ENCODE measurements at places on chromosomes 11 and 22.
A peak's percentile ranks its signal among the peaks of the same experiment; 100 is the strongest.

GRCh38 chr11:62394825-62395538 lies 23.9 kb upstream of the SCGB1A1 start:
- peak; percentile 28 for DNase-seq

DNA sequence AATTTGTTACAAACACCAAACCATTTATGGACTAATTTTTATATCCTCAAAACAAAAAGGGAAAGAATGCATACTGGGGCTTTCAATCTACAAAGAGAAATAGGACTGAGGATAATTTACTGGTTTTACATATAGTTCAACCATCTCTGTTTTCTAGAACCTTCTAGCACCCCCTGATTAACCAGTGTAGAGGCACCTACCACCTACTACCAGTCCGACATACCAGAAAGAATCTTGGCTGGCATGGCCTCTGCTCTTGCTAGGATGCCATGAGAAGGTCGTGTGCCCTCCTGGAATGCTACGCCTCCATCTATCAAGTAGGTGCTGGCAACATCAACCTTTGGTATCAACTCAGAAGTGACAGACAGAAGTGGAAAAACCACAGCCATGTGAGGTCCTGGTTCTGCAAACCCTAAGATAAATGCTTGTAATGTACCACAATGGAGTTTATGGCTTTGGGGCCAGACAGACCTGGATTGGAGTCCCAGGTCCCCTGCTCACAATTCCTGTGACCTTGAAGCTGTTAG lies 28.2 kb downstream of the MYH9 start:
- no peak for DNase-seq

DNA sequence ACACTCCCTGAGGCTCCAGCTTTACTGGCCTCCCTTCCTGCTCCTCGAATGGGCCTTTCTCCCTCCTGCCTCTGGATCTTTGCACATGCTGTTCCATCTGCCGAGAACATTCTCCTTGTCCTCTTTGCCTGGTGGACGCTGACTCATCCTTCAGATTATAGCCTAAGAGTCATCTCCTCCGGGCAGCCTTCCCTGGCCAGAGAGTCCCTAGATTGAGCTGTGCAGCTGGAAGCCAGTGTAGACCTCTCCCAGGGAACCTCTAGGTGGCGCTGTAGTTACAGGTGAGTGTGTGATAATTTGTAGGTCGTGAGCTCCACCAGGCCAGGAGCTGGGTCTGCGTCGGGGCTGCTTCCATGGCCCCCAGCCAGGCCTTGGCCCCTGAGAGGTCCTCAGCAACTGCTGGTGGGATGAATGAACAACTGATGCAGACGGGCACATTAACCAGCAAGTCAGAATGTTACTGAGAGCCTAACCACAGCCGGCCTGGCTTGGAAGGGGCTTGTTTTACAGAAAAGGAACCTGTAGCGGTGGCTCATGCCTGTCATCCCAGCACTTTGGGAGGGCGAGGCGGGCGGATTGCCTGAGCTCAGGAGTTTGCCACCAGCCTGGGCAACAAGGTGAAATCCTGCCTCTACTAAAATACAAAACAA lies 8.7 kb downstream of the PNPLA5 start:
- no peak for DNase-seq

- DNase-seq: no peak
Measured at GRCh38 chr11:18367431-18367830, 26.9 kb upstream of the LDHA start.

DNA sequence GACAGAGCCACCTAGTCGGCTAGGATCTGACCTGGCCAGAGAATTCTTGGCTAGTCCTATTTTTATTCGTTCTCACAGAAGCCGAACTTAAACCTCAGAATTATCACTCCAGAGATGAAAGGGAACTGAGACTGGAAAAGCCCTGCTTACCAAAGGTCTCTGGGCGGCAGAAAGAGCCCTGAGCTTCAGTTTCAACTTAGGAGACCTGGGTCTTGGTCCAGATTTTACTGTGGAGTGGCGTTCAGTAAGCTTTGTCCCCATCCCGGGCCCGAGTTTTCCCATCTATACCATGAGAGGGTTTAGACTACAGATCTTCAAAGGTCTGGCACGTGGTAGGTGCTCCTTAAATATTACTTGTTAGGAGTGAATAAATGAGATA lies 516 bp downstream of the NEU3 start:
- DNase-seq: no peak

DNA sequence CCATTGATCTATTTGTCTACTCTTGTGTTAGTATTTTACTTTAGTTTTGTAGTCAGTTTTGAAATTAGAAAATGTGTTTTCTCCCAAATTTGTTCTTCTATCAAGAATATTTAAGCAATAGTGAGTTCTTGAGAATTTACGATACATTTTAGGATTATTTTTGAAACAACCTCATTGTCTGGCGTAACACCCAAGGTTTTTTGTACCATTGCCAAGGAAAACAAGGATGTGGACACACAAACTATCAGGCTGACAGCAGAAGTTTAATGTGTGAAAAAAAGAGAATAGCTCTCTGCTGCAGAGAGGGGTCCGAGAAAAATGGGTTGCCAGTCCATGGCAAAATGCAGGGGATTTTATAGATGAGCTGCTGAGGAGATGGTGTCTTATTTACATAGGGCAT lies 865.1 kb upstream of the CNTN5 start:
- DNase-seq: no peak

DNA sequence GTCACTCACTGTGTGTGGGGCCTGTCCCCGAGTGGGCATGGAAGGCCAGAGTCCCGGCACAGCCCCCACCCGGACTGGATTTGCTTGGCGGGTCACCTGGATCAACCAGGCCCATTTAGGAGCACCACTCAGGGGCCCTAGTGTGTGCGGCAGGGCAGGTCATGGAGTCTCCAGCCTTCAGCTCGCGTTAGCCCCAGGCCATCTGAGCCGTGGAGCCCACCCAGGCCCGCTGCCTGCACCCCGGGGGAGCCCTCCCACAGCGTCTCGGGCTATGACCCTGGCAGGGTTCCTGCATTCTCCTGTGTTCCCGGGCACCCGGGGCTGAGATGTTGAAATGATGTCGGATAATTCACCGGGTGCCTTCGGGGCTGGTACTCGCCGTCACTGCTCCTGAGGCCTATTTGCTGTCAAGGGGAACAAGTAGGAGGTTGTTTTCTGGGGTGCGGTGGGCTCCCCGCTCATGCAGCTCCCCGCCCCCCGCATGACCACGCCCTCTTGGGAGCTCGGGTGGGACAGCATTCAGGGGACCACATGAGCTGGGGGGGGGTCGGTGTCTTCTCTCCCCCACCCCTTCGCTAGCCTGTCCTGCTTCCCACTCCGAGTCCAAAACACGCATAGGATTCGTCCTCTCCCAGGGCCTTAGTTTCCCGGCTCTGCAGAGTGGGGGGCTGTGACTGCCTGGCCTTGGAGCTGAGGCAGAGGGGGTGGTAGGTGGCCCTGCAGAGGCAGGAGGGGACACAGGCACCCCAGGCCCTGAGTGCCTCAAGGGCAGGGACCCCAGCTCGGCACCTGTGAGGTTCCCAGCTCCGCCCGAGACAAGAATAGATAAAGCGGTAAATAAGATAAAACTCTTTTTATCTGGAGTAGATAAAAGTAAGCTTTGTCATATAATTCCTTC lies 77.2 kb downstream of the KCNQ1 start:
- DNase-seq: no peak

GRCh38 chr11:122843281-122844141 lies 5.2 kb downstream of the CRTAM start:
- no peak for DNase-seq

GRCh38 chr22:47032091-47032943 lies 269.9 kb downstream of the TBC1D22A start:
- DNase-seq: no peak

- no peak for DNase-seq
Measured at GRCh38 chr11:123519797-123520193, 89.7 kb downstream of the GRAMD1B start.

GRCh38 chr11:126809514-126810289 lies 190.9 kb downstream of the KIRREL3 start:
- no peak for DNase-seq

- DNase-seq: no peak
Measured at GRCh38 chr11:105592035-105592434, 17.8 kb upstream of the GRIA4 start.

DNA sequence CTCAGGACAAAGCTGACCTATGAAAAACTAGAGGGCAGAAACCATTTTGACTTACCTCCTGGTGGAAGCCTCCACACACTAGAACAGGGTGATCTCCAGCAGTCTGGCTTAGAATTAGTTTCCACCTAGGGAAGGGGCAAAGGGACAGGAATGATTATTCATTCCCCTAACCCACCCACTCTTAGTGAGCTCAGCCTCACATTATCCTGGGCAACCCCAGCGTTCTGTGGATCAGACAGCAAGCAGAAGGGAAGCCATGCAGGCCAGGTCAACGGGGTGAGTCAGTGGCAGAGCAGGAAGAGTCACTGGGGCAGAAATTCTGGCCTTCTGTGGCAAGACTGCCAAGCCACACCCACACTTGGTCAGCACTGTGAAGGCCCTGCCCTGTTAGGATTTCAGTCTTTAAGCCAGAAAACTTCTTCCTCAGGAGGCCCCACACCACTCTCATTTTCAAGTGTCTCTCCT lies 10.5 kb downstream of the NUMA1 start:
- no peak for DNase-seq

DNA sequence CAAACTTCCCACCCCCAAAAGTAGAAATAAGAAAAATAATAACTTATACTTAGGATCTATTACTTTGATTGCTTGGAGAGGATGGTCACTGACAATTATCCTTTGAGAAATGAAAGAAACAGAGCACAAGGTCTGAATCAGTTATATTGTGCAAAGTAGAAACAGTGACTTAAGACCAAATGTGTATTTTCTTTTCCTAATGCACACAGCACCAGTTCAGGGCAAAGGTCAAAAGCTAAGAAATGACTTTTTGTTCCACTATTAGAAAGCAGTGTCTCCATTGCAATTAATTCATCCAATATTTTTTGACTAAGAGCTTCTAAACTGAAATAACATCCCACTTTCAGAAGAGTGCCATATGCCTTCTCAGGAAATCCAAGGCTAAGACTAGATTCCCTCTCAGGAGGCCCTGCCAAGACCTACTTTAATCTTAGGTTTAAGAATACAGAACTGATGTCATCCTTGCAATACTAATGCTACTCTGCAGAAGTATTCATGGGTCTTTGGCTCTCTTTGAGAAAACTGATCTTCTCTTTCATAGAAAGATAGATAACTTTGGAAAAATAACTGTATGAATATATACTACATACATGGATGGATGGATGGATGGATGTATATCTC lies 147.0 kb downstream of the APOL5 start:
- no peak for DNase-seq

GRCh38 chr11:96854425-96854824 lies 464.6 kb downstream of the JRKL start:
- no peak for DNase-seq

DNA sequence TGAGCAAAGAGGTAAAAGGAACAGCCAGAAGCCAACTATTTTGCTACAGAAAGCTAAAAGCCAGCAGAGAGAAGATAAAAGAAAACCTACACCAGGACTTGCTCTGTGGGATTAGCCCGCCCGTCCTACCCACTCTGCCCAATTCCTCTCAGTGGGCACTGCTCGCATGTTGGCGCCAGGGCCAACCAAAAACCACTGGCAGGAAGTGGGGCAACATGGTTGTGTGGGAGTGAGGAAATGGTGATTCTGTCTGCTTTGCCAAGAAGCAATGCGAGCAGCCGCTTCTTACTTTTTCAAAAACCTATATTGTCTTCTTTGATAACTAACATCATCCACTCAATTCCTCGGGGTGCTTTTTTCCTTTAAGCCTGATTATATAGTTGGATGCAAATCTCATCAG lies 14.2 kb upstream of the APOA1 start:
- peak; percentile 20 for DNase-seq

DNA sequence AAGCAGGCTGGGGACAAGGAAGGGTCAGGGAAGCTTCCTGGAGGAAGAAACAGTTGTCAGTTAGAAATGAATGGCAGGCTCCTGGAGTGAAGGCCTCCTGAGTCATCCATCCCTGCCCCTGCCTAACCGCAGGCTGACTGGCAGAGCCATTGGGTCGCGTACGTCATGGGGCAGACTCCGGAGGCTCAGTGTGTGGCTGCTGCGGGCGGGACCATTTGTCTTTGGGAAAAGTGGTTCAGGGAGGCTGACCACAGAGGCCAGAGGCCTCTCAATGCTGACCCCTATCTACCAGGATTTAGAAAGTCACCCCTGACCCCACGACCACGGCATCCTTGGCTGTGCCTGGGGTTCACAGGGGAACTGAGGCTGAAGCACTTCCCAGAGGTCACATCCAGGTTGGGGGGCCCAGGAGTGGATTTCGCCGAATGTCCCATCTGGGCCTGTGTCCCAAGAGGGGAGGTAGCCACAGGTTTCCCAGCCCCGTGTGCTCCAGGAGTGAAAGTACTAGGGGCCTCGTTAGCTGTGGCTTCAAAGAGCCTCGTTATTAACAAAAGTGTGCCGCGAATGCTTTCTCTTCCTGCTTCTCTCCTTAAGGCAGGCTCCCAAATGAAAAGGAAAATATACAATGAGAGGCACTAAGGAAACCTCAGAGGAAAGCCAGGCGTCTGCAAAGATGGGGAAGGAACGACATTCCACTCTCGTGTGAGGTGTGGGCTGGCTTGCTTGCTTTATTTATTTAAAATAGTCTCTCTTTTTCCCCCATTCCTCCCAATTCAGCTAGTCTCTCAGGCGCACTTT lies 58.9 kb downstream of the FLRT1 start:
- DNase-seq: no peak

GRCh38 chr11:6251120-6251733 lies 8.4 kb upstream of the CCKBR start:
- no peak for DNase-seq

DNA sequence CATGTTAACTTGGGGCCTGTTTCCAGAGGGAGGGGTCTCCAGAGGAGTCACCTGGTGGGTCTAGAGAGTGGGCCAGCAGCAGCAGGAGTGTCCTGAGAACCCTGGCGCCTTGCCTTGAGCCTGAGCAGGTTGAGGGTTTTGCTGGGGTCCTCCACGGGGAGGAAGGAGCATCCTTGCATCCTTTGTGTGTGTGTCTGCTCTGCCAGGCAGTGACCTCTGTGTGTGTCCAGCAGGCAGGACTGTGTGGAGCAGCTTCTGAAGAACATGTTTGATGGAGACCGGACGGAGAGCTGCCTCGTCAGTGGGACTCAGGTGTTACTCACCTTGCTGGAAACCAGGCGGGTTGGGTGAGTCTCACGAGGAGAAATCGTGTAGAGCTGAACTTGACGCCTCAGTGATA lies 55.7 kb downstream of the SBF1 start:
- DNase-seq: no peak

DNA sequence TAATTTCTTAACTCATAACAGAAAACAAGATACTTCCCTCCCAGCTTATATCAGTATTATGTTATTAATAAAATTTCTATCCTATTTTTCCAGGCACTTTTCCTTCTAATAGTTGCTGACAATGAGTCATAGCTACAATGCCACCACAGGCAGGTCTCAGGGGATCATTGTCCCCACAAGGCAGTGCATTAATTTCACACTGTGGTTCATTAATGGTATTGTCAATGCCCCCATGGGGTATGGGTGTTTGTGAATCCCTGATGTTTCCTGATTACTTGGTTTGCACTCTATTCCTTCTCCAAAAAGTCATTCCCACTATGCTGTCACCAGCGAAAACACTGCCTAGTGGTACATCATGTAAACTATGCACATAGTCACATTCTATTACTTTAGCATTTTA lies 345.5 kb upstream of the CTSC start:
- no peak for DNase-seq
